Stimulated activated CD8-positive, alpha-beta memory T cell treated with anti-CD3 and anti-CD28 coated beads, Interleukin-15, amount 100 ng/mL, for 48 hours (primary cell): ENCODE measurements at places on chromosomes 7 and 10.

GRCh38 chr10:19946791-19947190 is 130.6 kb downstream of the PLXDC2 start:
- no peak for DNase-seq

GRCh38 chr10:133335246-133336117 is 1.2 kb downstream of the CALY start:
- peak; percentile 52 for DNase-seq

GRCh38 chr7:10888861-10889260 is 84.8 kb upstream of the PHF14 start:
- no peak for DNase-seq

DNA sequence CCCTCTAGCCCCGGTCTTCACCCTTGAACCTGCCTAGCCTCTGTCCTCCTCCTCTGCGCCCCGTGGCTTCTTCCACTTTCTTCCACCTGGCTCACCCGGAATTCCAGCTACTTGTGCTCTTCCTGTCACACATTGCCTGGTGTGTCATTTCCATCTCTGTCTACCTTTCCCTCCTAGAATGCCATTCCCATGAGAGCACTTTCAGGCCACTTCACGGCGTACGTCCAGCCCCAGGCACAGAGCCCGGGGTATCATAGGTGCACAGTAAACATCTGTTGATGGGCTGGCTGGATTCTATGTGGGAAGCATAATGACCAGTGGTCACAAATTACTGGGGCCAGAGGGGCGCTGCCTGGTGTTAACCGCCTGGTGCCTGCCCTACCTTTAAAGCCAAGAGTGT is 161.3 kb downstream of the CUX1 start:
- DNase-seq, result no peak

- DNase-seq, result no peak
Observed at GRCh38 chr10:76396134-76396533, 964.7 kb downstream of the LRMDA start.

DNA sequence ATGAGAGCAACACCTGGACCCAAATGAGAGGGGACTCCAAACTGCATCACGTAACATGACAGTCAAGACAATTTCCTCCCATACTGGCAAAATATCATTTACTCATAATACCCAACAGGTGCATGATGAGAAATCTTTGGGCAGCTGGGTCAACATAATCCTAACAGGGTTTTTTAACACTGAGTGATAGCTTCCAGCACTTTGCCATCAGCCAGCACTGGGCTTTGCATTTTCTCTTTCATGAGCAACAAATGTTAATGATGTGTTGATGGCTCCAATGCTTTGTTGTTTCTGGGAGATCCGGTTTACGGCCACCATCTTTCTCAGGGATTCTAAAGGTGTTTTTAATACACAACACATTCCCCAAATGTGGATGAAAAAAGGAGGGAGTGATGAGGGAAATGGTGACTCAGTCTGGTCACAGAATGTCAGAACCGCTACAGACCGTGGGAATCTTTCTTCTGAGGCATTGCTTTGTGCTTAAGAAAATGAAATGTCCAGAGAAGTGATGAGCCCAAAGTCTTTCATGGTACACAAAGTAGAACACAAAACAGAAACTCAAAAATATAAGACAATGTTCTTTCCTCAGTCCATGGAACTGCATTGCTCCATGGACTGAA is 705.7 kb upstream of the IGFBP3 start:
- DNase-seq, result no peak

- DNase-seq, result no peak
Observed at GRCh38 chr7:18788026-18788425, 292.5 kb downstream of the HDAC9 start.

- DNase-seq, result no peak
Observed at GRCh38 chr7:117338020-117338419, 15.2 kb upstream of the WNT2 start.

DNA sequence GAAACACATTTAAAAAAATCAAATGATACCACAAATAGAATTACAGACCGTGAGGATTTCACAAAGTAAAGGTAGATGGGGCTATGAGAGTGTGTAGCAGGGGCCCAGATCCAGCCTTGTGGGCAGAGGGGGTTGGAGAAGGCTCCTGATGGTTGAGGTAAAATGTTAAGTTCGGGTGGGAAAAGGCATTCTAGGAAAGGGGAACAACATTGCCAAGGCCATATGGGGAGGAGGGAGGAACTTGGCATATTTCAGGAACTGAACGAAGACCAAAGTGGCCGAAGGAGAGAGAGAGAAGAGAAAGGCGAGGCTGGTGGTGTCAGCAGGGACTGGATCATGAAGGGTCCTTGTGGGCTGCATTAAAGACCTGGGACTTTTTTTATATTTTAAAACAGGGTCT is 98.9 kb downstream of the CARD11 start:
- no peak for DNase-seq

DNA sequence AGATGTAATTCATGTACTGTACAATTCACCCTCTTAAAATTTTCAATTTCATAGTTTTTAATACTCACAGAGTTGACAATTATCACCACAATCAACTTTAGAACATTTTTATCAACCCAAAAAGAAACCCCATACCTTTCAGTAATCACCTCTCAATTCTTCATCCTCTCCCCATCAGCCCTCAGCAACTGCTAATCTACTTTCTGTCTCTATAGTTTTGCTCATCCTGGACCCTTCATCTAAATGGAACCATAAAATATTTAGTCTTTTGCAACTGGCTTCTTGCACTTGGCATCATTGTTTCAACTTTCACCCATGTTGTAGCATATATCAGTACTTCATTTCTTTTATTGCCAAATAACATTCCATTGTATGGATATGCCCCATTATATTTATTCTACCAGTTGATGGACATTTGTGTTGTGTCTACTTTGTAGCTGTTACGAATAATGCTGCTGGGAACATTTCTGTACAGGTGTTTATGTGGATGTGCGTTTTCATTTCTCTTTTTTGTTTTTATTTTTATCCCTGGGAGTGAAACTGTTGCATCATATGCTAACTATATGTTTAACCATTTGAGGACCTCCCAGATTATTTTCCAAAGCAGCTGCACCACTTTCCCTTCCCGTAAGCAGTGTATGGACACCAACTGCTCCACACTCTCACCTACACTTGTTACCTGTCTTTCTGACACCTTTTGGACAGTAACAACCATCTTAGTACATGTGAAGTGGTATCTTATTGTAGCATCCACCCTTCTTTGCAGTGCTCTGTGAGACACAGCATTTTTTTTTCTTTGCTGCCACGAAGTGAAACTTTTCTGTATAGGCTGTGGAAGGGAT is 65.4 kb upstream of the APBB1IP start:
- DNase-seq, result no peak

- no peak for DNase-seq
Observed at GRCh38 chr7:157775560-157776332, 438.9 kb downstream of the DNAJB6 start.

DNA sequence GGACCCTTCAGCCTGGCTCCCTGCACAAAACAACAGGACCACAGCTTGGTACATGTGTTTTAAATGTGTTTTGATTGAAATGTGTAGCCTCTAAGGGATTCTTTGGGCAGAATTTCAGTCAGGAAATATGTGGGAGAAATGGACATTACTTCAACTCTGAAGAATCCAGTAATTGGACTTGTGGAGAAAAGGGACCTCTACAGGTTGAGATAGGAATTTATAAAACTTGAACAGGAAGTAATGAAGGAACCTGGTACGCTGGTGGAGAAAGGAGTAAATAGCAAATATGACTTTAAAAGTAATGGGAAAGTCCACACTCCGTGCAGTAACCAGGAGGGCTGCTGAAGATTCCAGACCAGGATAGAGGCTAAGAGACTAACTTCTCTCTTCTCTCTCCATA is 220.5 kb downstream of the LHFPL3 start:
- DNase-seq, result no peak

DNA sequence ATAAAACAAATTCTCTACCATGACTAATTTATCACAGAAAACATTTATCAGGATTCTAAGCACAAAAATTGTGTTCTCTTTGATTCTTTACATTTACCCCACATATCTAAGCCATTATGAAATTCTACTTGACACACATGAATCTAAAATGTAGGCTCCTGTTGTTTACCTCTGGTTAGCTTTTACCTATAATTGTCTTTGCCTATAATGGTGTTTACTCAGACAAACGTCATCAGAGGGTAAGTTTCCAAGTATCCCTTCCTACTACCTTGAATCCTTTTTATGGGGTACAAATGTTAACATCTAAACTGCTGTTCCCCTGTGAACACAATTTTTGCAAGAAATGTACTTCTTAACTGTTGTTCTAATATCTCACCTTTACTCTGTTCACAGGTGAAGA is 63.5 kb downstream of the MINDY3 start:
- no peak for DNase-seq

GRCh38 chr10:17062955-17063484 is 66.6 kb downstream of the CUBN start:
- no peak for DNase-seq

DNA sequence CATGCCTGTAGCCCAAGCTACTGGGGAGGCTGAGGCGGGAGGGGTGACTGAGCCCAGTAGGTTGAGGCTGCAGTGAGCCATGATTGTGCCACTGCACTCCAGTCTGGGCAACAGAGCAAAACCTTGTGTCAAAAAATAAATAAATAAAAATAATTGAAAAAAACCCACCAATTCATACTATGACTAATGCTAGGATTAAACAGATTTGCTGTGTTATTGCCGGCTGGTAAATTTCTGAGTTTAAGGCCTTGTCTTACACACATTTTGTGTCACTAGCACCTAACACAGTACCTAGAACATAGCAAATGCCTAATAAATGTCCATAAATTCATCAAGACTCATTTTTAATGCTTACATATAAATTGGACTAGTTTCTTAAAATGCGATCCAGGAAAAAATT is 8.7 kb downstream of the ESYT2 start:
- DNase-seq, result no peak

GRCh38 chr10:26697922-26698608 is 564 bp downstream of the PDSS1 start:
- DNase-seq, result no peak

DNA sequence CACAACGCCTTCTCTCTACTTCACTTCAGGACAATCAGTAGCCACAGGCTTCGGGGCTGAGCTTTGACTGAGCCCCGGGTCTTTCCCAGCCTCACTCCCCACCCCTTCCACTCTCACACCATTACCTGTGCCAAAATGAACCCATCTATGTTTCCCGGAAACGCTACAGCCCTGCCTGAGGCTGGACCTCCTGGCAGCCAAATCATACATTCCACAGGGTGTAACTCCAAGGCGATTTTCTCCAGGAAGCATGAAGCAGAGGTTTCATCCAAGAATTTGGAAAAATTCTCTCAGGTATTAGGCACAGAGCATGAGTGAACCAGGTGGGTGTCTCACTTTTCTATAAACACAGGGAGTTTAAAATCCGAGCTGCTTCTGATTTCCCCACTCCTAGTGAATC is 286.3 kb downstream of the TNS3 start:
- DNase-seq, result no peak

DNA sequence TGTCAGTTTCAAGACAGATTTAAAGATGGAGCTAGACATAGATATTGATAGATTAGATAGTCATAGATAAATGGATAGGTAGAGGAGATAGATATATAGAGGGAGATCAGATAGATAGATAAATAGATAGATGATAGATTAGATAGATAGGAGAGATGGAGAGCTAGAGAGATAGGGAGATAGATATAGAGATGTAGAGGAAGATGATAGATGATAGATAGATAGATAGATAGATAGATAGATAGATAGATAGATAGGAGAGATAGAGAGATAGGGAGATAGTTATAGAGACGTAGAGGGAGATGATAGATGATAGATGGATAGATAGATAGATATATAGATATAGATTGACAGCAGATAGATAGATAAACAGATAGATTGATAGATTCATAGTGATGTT is 1038.8 kb upstream of the AUTS2 start:
- DNase-seq, result no peak

- DNase-seq, result no peak
Observed at GRCh38 chr7:28312948-28313347, 99.4 kb upstream of the CREB5 start.
